ENCODE measurements at places on chromosomes 4 and X. TPM values are rescaled to one million over a fixed set of nuclear protein-coding genes. Genes with fewer than 3 reads are reported as not detected.

GRCh38 chr4:36930562-36931111 lies 313.9 kb upstream of the NWD2 start:
- no peak for DNase-seq

ARHGAP36 gene
- not detected for total RNA-seq

- no peak for DNase-seq
Measured at GRCh38 chrX:11755724-11756123, 2.3 kb upstream of the MSL3 start.

IQCM gene
- not detected for total RNA-seq

PRDM5 gene
- 5.3 TPM for total RNA-seq

DNA sequence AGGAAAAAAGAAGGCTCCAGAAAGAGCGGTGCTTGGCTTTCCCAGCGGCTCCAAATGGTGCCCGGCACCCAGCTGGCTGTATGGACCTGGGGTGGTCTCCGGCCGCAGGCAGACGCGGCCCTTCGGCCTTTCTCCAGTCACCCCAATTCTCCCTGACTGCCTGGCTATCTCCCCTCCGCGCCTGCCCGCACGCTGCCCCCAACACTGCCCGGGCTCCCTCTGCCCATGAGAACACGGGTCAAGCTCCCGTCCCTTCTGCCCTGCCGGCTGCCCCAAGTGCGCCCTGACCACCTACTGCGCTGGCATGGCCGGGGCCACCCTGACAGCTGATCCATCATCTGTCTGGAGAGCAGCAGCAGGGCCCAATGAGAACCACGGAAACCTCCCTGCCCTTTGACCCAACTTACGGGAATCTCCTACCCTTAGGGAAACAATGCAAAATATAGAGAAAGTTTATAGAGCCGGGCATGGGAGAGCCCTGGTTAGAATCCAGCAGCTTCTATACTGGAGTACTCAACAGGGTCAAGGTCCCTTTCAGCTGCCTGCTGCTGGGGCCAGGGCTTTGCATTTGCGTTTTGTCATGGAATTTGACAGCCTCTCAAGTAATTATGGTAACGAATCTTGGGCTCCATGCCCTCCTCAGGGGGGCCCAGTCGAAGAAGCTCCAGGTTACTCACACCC lies 1.2 kb upstream of the FAM3A start:
- DNase-seq, result no peak

- DNase-seq, result no peak
Measured at GRCh38 chrX:5117816-5118215, 1110.9 kb downstream of the NLGN4X start.

DNA sequence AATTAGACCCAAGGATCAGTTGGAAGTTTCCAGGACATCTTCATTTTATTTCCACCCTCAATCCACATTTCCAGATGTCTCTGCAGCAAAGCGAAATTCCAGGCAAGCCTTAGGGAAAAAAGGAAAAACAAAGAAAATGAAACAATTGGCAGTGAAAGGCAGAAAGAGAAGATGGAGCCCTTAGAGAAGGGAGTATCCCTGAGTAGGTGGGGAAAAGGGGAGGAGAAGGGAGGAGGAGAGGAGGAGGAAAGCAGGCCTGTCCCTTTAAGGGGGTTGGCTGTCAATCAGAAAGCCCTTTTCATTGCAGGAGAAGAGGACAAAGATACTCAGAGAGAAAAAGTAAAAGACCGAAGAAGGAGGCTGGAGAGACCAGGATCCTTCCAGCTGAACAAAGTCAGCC lies at the start of gene PLP1:
Gene PLP1, plus strand, starts transcription at position 295 of the 400 bp plus-strand sequence. CDS start 156 bp downstream, outside the sequence.
- DNase-seq, result no peak

DNA sequence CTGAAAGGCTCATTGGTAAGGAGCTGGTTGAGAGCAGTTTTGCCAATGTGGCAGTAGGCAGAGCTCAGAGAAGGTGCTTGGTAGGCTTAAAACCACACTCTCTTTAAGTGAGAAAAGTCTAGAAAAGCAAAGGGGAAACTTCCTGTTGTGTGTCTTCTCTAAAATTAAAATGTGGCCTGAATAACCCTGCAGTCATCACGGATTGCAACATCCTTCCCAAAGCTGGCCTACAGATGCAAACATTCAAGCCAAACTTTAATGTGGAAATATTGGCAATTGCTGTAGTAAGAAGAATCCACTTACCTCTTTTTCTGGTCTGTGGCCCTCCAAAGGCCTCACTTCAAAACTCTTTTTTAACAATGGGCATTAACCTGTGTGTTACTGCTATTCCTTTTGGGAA lies 348.5 kb downstream of the OPHN1 start:
- DNase-seq, result no peak

DNA sequence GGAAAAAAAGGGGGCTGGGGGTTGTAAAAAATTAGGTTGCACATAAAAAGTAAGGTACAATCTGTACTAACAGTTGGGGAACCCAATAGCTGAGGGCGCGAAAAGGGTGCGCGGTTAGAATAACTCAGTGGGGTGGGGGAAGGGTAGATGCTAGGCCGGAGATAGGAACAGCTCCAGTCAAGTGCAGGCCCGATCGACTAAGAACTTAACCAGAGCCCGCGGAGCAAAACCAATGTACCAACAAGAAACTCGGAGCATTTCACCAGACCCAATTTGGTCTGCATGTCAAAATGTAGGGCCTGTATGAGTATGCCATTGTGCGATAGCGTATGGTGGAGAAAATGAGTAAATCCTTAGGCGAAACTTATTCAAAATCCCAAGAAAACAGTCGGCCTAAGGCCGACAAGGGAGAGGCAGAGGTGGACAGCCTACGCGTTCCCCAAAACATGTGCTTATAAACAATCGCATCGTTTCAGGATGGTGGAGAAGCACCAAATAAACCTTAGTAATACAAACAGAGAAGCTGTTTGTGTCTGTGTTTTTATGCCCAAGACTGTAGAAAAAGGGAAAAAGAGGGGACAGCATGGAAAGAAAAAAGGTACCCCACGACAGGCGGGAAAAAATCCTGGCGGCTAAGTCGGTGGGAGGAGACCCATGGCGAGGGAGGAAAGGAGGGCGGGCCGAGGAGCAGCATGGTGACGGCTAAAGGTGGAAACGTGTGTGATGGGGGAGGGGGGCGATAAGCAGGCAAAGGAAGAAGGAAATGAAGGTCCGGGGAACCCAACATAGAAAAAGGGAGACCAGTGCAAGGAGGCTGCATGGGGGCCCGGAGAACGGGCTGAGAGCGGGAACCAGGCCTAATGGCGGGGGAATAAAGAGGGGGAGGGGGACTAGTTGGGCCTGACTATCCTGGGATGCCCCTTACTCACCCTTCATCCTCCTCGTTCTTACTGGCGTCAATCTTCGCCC lies 990 bp downstream of the HNRNPD start:
- DNase-seq, result peak; percentile 73

ZNF185 gene
- total RNA-seq, result not detected

DNA sequence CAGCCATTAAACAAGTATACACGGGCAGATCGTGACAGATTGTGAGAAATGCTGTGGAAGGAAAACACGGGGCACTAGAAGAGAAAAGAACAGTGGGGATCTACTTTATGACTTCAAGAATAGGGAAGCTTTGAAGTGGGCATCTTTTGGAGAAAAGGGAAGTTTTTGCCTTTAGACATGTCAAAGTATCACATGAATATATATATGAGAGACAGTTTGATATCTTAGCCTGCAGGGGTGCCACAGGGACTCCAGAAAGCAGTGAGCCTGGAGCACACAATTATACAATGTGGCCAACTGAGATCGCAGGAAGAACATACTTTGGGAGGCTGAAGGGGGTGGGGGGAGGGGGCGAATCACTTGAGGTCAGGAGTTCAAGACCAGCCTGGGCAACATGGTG lies 35.7 kb downstream of the RELL1 start:
- DNase-seq, result no peak

PHEX gene
- total RNA-seq, result not detected

DNA sequence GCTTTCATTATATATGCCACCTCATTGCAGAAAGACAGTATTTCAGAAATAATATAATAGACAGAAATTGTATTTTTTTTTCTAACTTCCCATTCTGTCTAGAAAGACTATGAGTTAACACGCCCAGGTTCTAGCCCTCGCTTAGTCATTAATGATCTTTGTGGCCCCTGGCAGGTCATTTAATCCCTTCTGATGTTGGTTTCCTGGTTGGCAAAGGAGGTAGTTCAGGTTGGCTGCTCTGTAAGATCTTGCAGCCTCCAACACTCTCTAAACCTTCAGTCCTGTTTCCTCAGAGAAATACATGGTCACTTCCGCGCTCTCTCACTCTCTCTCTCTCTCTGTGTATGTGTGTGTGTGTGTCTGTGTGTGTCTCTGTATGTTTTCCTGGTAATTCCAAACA lies 156.3 kb upstream of the NOCT start:
- DNase-seq, result no peak

RBBP7 gene
- 131 TPM for total RNA-seq

GRCh38 chrX:111615227-111615626 lies 65.7 kb upstream of the ALG13 start:
- no peak for DNase-seq

FREM3 gene
- total RNA-seq, result not detected

DNA sequence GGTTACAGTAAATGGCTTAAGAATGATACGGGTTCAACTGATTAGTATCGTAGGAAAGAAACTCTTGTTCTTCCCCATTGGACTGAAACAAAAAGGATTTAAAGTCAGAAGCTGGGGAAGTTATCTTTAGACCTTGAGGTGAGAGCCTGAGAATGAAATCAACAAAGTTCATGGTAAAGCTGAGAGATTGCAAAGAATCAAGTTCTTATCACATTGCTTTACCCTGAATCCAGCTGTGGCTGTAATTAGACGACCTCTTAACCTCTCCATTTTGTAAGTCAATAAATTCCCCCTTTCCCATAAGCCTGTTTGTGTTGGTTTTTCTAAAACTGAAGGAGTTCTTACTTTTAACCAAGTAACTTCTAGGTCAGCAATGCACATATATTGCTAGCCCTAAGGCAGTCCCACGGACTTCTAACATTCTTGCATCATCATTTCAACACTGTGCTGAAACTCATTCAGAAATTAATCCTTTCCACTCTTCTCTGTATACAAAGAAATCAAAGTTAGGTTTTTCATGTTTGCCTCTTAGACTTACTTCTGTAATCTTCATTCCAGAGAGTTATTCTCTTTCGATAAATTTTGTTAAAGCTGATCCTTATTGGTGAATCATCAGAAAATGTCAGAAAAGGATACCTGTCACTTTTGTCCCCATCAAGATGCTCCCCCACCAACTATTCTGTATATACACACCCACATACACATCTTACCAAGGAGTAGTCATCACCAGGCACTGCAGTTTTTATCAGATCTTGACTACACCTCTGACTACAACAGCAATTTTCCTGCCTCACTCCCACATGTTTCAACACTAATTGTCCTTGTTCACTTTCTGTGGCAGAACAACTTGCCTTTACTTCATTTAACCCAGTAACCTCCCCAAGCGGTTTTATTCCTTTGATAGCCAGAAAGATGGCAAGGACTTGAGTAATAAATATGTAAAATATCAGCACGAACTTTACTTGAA lies 77.9 kb upstream of the STK26 start:
- no peak for DNase-seq

CYSLTR1 gene
- 0.12 TPM for total RNA-seq

- no peak for DNase-seq
Measured at GRCh38 chrX:39158801-39159657, 357.8 kb downstream of the MID1IP1 start.

ITIH6 gene
- not detected for total RNA-seq

CLCN5 gene
- total RNA-seq, result 5.8 TPM

- no peak for DNase-seq
Measured at GRCh38 chr4:142236268-142236667, 599.9 kb downstream of the IL15 start.

DNA sequence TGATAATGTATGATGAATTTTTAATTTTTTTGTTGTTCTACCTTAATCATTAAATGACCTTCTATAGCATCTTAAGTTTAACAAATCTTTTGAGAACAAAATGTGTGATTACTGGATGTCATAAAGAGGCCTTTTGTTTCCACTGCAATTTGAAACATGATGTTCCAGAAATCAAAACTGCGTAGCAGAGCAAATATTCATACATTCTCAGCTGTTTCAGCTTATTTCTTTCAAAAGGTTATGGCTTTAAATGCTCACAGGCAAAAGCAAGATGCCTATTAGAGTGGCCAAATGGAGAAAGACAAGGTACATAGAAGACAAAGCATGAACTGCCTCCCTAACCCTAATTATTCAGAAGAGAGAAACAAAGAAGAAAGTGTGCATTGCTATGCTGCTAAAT lies 233.0 kb upstream of the SLC7A11 start:
- no peak for DNase-seq

- no peak for DNase-seq
Measured at GRCh38 chr4:38204339-38205035, 244.3 kb downstream of the PTTG2 start.

- DNase-seq, result no peak
Measured at GRCh38 chrX:149648932-149649331, 17.3 kb upstream of the TMEM185A start.

GRCh38 chr4:138890891-138891570 lies 124.5 kb upstream of the NOCT start:
- DNase-seq, result no peak

- DNase-seq, result no peak
Measured at GRCh38 chr4:166230841-166231240, 357.8 kb downstream of the TLL1 start.

GRCh38 chr4:55458164-55458563 lies 62.4 kb downstream of the TMEM165 start:
- DNase-seq, result no peak

DNA sequence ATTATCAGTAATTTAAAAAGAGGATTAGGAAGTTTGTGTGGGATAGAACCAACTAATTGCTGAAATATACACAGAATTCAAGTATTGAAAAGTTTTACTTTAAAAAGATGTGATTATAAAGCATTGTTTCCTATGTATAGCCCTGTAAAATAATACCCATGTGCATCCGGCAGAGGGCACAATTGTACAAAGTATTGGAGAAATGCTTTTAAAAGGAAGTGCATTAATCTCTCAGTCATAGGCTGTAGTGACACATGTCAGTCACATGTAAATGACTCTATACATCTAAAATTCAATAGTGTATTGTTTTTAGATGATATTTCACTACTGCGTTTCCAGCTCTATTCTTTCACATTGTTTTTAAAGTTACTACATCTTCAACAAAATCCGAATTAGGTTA lies 9.7 kb upstream of the GEMIN8 start:
- DNase-seq, result peak; percentile 64

GRCh38 chrX:101744085-101744484 lies 84.4 kb upstream of the ARMCX2 start:
- no peak for DNase-seq

GRCh38 chr4:147587041-147587440 lies 30.2 kb upstream of the TMEM184C start:
- DNase-seq, result no peak

GRCh38 chr4:24413311-24413784 lies 171.0 kb downstream of the DHX15 start:
- DNase-seq, result no peak

AKAP14 gene
- not detected for total RNA-seq

TMSB15C gene
- not detected for total RNA-seq

SYTL5 gene
- not detected for total RNA-seq

GRCh38 chr4:7187691-7188090 lies 4.6 kb upstream of the SORCS2 start:
- DNase-seq, result no peak

CXCL8 gene
- not detected for total RNA-seq

VSIG4 gene
- total RNA-seq, result not detected

HMX1 gene
- 0.80 TPM for total RNA-seq

All from G401 (cell line).